HCEC 1CT (cell line): ENCODE measurements at places on chromosomes 1 and 21.

DNA sequence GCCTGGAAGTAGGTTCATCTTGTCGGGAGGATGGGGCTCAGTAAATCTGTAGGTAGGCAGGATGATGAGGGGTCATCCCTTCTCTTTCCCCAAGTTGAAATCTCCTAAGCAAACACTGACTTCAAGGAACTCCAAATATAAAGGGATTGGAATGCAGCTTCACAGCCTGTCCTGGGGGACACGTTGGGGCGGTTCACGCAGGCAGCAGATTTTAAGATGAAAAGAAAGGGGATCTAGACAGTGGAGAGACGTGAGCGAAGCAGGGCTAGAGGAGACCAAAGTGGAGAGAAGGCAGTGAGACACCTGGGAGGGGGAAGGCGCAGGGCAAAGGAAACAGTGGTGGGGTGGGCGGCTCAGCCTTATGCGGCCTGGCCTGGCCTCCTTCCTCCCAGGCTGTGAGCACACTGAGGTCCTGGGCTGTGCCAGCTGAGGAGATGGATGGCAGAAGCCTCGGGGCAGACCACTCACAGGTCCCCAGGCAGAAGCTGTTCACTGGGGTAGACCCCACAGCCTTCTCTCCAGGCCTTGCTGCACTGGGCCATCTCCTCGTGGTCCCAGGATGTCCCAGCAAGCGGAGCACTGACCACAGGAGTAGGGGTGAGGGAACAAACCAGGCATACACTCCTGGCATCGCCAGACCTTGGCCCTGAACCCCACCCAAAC is 51.7 kb downstream of the TOR1AIP2 start:
- DNase-seq = no peak

- DNase-seq = no peak
Observed at GRCh38 chr21:35399706-35400105, 350.6 kb upstream of the RUNX1 start.

DNA sequence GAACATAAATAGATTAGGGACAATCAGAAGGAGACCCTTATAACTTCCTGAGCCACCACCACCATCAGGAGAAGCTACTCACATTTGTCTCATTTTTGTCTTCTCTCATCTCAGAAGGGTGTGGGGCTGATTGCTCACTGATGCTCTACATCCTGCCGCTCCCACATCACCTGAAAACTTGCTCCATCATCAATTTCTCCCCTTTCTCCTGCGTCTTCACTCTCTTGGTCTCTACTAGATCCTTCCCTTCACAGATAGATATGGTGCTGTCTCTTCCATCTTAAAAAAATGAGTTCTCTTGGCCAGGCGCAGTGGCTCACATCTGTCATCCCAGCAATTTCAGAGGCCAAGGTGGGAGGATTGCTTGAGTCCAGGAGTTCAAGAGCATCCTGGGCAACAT is 38.4 kb downstream of the C1orf216 start:
- DNase-seq = no peak

DNA sequence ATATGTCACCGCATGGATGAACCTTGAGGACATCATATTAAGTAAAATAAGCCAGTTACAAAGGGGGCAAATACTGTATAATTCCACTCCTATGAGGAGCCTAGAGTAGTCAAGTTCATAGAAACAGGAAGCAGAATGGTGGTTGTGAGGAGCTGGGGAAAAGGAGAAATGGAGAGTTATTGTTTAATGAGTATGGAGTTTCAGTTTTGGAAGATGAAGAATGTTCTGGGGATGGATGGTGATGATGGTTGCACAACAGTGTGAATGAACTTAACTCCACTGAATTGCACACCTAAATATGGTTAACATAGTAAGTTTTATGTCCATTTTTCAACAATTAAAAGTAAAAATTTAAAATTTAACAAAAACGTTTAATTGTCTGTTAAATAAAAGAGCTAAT is 220.9 kb upstream of the JUN start:
- DNase-seq = no peak

DNA sequence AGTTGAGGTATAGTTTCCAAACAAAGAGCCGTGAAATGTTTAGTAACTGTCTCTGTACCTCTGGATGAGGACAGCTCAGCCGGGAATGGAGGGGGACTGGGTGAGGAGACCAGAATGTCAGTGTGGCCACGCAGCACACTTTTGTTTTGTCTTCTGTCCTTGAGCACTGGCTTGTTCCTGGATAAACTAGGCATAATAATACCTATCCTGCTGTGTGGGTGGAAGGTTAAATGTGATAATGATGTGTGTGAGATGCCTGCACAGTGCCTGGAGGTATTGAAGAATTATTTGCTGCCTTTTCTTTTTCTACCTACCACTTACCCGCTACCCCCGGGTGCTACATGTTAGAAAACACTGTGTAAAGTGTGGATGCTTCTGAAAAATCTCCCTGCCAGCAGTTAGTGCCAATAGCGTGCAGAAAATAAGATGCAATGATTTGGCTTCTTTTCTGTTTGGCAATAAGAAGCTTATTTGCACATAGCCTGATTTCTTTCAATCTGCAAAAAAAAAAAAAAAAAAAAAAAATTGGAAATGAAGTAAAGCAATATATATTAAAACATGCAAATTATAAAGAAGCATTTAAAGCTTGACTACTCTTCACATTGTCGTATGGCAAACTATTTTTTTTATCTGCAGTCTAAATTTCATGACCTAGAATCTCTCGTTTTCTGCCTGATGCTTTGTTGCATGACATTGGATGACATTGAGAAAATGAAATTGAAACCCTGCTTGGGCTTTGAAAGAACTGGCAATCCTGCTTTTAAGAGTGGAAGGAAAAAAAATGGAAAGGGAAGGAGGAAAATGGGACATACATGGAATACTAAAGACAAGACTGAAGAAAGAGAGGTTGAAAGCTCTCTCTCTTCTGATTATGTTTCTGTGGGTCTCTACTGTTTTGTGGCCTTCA is 89.5 kb downstream of the DISC1 start:
- no peak for DNase-seq

- no peak for DNase-seq
Observed at GRCh38 chr1:26289158-26290059, 9.5 kb downstream of the SH3BGRL3 start.

DNA sequence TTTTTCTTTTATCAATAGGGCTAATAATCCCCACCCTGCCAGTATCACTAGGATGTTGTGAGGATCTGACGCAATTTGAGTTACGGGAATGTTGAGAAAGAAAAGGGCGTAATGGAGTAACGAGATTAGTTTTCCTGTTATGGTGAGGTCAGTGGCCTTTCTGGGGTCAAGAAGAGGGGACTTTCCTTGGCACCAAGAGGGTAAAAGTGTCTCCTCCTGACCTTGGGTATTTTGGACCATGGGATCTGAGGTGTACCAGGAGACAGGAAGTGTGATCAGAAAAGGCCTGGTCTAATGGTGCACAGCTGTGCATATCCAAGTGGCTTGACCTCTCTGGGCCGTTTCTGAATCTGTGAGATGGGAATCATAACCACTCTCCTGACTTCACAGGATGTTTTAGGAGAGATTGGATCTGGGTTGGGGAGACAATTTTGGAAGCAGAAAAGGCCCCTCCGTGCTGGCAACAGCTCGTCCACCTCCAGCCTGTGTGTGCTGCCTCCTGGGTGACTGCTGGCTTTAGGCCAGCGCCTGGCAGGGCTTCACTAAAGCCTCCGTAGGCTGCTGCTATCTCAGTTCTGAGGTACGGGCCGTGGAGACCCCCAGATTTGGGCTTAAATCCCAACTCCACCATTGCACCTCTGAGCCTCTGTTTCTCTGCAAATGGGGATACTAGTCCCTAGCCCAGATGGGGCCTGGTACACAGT is 37.1 kb downstream of the ALPL start:
- DNase-seq = no peak

DNA sequence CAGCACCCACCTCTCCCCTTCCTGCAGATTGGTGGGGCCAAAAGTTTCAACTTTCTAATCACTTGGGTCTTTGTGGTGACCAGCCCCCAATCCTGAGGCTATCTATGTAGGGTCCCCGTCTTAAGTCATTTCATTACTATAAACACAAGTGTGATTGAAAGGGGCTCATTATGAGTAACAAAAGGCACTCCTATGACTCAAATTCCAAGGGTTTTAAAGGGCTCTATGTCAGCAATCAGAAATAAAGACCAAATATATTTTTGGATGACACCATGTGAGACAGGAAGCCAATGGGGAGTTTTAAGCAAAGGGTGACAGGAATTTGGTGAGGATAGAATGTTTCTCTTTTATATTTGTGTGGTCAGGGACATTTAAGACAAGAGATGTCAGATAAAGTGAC is 6.2 kb downstream of the ERO1B start:
- DNase-seq = no peak

GRCh38 chr1:60564916-60565750 is 491.6 kb upstream of the C1orf87 start:
- no peak for DNase-seq

DNA sequence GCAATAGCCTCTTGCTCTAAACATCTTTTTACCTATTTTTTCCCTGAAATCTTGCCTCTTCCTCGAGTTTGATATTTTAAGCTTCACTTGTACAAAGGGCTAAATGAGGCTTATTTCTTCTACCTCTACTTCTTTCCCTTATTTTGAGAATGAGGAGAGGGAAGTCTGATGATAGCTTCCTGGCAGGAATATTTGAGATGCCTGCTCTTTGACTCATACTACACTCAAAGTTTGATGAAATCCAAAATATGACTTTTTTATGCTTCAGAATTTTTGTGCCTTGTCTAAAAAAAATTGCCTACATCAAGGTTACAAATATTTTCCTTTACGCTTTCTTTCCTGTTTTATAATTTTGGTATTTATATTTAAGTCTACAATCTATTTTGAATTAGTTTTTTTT is 624.4 kb upstream of the PLXNA2 start:
- no peak for DNase-seq

DNA sequence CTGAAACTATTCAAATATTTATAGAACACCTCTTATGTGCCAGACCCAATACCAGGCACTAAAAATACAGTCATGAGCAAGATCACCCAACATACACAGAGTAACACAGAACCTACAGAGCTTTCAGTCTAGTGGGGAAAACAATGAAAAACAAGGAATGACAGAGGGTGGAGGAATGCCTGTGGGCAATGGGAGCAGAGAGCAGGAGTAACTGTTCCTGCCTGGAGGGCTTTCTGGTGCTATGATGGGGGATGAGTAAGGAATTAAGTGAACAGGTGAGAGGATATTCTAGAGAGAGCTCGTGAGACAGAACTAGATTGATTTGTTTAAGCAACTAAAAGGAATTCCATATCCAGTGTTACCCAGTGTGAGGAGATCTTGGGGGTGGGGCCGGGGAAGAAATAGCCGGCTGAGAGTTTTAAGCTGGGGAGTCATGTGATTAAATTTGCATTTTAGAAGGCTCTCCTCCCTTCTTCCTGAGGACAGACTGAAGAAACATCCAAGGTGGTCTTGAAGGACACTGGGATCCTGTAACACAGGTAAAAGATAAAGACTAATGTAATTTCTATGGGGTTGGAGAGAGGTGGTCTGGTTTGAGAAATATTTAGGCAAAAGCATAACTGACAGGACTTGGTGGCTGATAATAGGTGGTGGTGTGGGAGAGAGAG is 2.1 kb upstream of the CD53 start:
- no peak for DNase-seq

DNA sequence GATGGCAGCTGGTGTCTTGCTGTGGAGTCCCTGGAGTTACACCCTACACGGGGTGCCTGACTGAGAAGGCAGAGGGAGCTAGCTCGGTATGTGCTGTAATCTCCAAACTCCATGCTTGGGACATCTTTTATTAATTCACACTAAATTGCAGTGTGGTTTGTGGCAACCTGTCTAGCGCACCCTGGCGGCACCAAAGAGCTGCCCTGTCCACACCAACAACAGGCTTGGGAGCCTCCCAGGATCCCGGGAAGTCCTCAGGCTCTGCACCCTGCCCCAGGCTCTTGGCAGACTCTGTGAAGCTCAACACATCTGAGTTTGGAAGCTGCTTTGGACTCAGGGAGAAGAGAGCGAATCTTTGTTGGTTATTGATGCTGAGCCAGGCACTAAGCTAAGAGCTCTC is 138.9 kb downstream of the IGSF21 start:
- DNase-seq = no peak
